ENCODE measurements at places on chromosomes 2 and 18. TPM values are rescaled to one million over a fixed set of nuclear protein-coding genes. Genes with fewer than 3 reads are reported as not detected.

The GAREM1 gene
- 0.53 TPM for total RNA-seq

The COMMD1 gene
- 76.6 TPM for total RNA-seq

The CHAC2 gene
- 21.4 TPM for total RNA-seq

The SULT1C2 gene
- total RNA-seq = not detected

The EIPR1 gene
- total RNA-seq = 58.8 TPM

The ITGA4 gene
- total RNA-seq = 15.3 TPM

The SNTG2 gene
- not detected for total RNA-seq
